SHP77 (cell line): ENCODE measurements at places on chromosomes 6 and 20.

DNA sequence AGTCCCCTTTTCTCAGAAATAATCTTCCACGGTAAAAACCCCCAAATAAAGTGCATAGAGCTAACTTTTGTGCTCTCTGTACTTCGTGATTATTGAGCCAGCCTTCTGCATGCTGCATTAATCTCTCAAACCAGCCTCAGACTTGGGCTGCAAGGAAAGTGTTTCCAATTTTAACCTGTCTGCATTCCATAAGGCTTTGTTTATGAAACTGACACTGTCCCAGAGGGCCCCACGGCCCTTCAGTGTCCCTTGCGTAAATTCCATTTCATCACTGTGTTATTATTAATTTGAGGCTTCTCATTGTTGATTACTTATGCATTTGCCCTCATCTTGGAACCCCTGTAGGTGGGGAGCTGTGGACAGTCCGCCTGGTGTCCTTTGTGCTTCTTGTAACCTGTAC is 15.6 kb upstream of the SNRPB2 start:
- no peak for DNase-seq

GRCh38 chr6:125773387-125774341 is 17.1 kb upstream of the NCOA7 start:
- DNase-seq, result no peak

- no peak for DNase-seq
These were observed 255.8 kb downstream of the BTBD3 start for GRCh38 chr20:12173347-12174012.

- no peak for DNase-seq
These were observed 16.2 kb downstream of the KCNK17 start for GRCh38 chr6:39298061-39298460.

GRCh38 chr20:17485017-17485416 is 46.2 kb downstream of the BFSP1 start:
- no peak for DNase-seq

DNA sequence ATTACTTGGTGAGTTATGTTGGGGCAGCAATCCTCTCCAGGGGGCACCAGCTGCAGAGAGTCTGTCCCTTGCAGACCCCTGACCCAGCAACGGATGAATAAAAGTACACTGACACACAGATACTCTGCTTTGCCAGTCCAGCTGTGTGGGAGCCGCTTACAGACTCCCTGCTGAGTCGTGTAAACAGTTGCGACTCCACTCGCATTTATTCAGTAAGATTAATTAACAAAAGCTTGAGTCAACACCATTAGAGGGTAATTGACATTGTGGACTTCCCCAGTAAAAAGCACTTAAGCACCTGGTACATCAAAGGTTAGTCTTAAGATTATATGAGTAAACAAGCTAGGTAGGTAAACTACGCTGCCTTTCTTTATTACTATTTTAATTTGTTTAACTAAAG is 92.0 kb upstream of the TMEM181 start:
- peak; percentile 12 for DNase-seq

GRCh38 chr6:105797286-105797979 is 288.7 kb upstream of the PRDM1 start:
- no peak for DNase-seq

- DNase-seq, result no peak
These were observed 14.4 kb downstream of the NT5E start for GRCh38 chr6:85464260-85464644.

DNA sequence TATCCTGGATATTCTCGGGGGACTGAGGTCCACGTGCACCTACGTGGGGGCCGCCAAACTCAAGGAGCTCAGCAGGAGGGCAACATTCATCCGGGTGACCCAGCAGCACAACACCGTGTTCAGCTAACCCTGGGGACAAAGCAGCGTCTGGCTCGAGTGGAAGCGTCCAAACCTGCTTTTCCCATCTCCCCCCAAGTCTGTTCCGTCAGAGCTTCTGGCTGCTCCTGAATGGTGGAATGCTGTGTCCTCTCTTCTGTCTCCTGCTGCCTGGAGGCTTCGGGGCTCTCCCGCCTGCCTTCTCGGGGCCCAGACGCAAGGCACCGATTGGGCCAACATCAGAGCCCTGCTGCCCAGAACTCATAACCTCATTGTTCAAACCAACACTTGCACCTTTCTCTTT is 56.7 kb downstream of the GMPR start:
- no peak for DNase-seq

GRCh38 chr6:12099623-12100338 is 87.7 kb downstream of the HIVEP1 start:
- DNase-seq, result no peak

DNA sequence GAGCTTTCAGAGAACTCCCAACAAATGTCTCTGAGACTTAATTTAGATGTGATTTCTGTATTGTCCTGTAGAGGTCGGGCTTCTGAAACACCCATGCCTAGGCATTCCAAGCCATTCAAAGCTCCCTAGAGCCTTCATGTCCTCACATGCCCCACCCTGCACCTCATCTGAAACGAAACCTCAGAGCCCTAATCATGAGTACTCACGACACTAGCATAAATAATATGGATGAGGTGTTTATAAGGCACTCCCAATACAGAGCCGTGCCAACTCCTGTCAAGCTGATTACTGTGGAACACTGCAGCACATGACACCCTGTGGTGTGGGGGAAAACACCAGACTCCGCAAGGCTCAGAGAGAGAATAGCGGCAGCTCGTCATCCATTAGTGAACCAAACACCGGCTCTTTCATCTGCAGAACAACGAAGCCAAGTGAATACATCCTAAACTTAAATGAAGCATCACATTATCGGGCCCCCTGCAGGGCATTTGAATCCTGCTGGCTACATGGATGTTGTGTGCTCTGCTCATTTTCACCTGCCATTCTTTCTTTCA is 83.8 kb downstream of the FNDC1 start:
- DNase-seq, result peak; percentile 41

DNA sequence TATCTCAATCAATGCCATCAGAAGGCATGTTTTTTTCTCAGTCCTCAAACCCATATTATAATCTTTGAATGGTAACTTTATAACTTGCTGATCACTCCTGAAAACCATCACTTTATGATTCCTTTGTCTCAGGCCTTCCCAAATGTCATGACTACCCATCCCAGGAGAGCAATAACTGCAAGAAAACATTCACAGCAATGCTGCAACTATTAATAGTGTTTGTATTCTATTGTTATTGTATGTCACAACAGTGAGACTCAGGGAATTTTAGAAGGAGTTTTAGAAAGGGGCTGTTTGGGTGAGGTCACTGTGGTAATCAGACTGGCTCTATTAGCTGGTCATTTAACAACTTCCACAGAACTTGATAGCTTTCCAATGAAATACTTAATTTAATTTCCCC is 301.4 kb upstream of the TBX18 start:
- no peak for DNase-seq

- DNase-seq, result no peak
These were observed 19.1 kb upstream of the HLA-DQB1 start for GRCh38 chr6:32685603-32686002.

GRCh38 chr6:84606860-84607259 is 157.5 kb downstream of the TBX18 start:
- no peak for DNase-seq

DNA sequence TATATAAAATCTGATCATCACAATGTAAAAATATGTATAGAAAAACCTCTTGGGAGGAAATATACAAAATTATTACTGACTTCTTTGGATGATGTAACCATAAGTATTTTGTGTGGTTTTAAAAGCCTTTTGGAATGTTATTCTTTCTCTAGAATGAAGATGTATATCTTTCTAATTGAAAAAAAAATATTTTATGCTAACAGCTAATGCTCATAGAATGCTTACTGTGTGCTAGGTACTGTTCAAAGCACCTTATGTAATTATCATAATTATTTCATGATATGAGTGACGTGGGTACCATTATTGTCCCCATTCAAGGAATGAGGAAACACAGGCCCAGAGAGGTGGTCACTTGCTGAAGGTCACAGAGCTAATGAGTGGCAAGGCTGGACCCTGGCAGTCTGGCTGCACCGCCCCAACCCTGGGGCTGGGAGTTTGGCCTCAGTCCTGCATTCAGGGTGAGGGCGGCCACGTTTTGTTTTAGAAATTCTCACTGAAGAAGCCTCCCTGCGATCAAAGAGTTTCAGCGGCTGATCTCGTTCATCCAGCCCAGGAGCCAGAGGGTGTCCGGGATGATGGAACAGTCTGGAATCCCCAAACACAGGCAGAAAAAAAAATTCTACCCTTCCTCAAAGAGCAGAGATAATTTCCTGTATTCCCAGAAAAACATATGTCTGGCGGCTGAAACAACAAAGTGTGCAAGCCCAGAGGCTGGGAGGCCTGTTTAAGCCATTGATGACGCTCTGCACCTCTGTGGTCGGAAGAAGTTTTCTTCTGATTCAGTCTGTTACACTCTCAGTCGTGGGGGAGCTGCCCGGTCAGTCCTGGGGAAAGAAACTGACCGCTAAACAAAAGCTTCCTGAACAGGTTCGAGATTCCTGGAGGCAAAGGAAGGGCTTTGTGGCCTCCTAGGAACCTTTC is 37.3 kb downstream of the TFEB start:
- DNase-seq, result no peak

- DNase-seq, result no peak
These were observed 165.4 kb downstream of the CDH26 start for GRCh38 chr20:60123652-60124051.

- no peak for DNase-seq
These were observed 3.6 kb upstream of the BRD2 start for GRCh38 chr6:32964776-32965175.

- no peak for DNase-seq
These were observed 62.8 kb upstream of the EPB41L1 start for GRCh38 chr20:36091561-36092397.

GRCh38 chr6:157841211-157841840 is 18.3 kb downstream of the SNX9 start:
- no peak for DNase-seq

DNA sequence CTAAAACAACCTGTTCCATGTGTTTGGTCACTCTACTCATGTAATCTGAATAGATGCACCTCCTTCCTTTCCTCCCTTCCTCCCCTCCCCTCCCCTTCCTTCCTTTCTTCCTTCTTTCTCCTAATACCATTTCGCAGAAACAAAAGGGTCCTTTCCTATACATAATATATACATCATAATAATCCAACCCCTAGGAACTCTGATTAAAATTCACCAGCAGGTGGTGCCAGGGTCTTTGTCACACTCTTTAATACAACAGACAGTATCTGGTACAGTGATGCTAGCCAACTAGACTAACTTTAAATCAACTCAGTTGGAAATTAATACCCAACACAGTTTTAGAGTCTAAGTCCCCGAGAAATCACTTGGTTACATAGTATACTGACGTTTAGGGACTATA is 181.2 kb upstream of the SHLD1 start:
- peak; percentile 82 for DNase-seq

DNA sequence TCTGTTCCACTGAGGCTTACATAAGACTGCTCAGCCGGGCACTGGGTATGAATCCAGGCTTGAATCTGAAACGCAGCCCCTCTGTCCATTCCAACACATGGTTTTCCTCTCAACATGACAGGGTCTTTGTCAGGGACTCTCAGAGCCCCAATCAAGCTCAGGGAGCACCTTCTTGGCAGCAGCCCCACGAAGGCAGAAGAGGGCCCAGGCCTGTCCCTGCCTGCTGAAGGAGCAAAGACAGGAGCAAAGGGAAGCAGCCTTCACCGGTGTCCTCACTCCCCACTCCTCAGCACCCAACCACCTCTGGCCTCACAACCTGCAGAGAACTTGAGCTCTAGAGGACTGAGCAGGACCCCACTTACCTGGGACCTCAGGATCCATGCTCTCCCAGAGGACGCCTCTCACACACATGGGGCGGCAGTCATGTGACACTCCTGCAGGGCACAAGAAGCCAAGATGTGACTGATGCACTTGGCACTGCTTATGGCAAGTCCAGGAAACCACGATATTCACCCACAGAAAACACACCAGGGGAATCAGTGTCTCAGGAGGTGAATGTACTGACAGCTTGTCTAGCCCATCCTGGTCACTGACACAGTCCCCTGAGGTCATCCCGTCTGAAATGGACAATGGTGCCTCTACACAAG is 4.3 kb downstream of the SNHG17 start:
- no peak for DNase-seq

DNA sequence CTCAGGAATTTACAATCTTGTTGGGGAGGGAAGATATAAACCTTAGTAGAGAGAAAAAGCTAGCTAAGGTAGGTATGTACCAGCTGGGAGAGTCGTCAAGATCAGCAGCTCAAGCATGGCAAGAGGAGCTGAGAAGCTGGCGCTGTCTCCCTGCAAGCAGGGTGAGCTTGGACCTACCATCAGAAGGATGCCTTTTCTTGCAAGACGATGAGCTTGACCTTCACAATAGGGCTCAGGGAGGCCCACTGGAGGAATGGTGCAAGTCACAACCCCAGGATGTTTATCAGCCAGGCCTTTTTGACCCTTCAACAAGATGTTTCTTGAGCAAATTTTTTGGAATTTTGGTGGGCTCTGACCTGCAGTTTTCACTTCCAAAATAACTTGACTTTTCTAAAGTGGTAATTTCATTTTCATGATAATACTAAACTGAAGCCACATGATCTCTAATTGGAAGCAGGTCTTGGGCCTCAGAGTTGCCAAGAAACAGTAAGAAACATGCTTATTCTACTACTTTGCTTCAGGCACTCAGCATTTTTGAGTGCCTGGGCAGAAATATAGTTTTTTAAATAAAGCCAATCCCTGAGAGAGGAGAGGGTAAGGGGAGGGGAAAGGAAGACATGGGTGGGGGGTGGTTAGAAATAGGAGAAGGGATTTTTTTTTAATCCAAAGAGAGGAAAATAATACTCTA is 258.1 kb downstream of the CLIC5 start:
- DNase-seq, result no peak

DNA sequence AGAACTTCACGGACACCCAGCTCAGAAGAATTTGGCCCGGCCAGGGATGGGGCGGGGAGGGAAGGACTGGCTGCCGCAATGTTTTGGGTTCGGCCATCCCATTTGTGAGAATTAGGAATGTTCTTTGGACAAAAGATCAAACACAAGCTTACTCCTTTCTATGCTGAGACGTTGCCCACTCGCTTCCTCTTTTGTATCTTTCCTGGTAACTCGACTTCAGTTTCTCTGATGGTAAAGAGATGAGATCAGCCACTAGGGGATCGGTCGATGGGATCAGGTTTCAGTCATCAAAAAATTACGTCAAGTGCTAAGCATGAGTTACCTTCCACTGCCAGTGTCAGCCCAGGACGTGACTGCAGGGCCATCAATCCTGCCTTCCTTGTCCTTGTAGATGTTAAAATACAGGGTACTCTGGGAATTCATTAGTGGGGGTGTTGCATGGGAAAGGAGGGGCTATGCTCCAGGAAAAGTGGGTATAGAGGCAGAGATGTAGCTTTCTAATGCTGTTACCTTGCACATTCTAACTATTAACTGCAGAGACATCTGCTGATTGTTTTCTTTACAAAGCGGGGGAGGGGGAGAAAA is 190.2 kb downstream of the TSHZ2 start:
- peak; percentile 78 for DNase-seq

GRCh38 chr20:25389401-25389857 is 1.2 kb downstream of the ABHD12 start:
- no peak for DNase-seq
